ENCODE measurements at places on chromosomes 7 and 10.

DNA sequence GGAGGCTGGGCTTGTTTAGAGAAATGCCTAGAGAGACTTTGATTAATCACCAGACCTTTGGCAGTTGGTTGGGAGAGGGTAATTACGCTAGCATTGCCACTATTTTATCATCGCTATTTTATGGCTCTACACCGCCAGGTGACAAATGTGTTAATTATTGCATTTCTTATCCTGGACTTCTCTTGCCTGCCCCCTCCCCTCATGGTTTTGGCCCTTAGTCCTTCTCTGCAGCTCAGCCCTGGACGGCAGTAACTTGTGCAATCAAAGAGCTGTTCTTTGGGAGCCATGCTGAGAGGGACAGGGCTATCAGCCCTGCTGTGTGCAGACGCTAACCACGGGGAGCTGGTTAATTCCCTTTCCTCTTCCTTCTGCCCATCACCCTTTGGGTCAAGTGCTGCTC, 585.0 kb downstream of the AUTS2 start:
- DNase-seq: no peak

DNA sequence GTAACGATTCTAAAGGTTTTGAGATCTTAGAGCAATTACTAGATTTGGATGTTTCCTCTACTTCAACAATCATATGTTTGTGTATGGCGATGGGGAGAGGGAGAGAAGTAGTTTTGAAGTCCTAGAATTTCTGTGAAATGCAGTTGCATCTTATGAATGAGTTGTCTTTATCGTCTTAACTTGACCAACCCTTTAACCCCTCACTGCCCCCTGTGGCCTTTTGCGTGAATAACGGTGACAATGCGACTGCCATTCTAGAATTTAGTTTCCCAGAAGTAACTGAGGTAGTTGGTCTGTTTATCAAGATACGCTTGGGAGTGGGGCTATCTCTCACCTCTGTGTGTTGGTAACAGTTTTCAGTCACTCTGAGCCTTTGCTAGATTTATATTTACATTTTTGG, 204.6 kb downstream of the HDAC9 start:
- no peak for DNase-seq

- DNase-seq: no peak
Measured at GRCh38 chr7:107007007-107007891, 37.3 kb upstream of the PRKAR2B start.

DNA sequence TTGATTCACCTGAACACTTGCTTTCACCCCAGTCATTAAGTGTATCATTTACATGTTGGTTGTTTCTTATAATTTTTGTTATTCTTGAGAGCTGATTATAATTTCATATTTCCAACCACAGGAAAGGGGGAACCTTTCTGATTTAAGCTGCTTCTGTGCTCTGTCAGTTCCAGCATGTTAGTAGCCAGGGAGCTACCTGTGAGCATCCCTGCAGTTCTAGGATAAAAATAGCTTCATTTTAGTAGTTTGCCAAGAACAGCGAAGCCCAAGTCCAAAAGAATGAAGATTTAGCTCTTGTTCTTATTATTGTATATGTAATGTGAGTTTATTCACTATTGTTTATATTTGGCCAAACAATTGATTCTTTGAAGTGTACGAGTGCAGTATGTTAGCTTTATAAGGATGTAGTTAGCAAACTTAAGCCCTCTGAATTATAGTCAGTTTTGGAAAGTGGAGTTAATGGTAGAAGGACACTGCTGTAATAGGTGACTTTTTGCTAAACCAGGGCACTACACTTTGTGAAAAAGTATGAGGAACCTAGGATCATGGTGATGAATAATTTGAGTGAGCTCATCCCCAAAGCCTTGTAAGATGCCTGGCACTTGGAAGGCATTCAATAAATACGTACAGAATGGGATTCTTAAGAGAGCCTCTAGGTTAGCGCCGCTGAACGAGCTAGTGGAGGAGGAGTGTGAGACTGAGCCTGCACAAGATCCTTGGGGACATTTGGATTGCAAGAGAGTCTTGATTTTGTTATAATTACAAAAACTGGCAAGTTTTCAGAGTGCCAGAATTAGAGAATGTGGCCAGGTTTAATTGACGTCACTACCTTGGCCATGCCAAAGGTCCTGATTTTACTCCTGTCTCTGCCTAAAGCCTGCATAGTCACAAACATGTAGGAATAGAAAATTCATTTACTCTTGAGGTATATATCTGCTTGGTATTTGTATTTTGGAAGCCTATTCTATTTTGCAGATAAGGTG, 29.8 kb downstream of the DNAH11 start:
- no peak for DNase-seq

GRCh38 chr7:32518534-32519140, 23.3 kb downstream of the AVL9 start:
- no peak for DNase-seq

- DNase-seq: no peak
Measured at GRCh38 chr10:99393036-99393435, 37.4 kb downstream of the GOT1 start.

GRCh38 chr10:130042381-130042780, 68.2 kb downstream of the C10orf143 start:
- no peak for DNase-seq

DNA sequence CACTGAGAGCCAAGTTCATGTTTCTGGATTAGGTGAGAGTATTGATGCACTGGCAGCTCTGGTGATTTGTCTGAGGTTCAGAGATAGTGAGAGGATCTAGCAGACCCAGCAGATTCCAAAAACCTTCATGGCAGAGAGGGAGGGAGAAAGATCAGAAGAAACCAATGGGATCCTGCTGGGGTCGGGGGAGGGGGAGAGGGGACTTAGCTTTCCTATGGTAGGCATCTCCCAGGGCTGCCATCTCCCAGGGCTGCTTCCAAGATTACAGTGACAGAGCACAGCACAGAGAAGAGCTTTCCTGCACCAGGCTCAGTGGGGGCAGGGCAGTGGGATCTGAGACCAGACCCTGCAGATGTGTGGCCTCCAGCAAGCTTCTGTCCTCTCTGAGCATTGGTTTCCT, 76.8 kb upstream of the GDF10 start:
- no peak for DNase-seq

DNA sequence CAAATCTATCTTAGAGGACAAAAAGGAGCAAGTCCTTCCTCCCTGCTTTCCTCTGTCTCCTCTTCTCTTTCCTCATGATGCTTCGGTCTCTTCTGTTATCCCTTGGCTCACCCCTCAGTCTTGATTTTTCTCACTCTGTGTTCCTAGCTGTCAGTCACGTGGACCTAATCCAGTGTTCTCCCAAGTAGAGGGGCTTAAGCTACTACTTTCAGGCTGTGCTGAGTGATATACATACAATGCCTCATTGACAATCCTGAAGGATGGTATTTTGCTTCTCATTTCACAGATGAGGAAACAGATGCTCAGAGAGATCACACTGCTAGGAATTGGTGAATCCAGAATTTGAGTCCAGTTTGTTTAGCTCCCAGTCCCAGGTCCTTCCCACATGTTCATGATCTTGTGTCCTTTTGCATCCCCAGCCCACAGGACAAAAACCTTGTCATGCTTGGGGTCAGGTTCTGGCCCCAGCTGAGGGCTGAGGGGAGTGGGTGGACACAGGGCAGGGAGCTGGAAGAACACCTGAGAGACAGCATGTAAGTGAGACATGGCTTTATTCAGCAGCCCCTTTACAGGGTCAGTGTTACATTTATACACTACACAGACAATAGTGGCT, 50.5 kb upstream of the KMT2E start:
- no peak for DNase-seq

- DNase-seq: no peak
Measured at GRCh38 chr7:30389791-30390190, 88.8 kb downstream of the NOD1 start.

DNA sequence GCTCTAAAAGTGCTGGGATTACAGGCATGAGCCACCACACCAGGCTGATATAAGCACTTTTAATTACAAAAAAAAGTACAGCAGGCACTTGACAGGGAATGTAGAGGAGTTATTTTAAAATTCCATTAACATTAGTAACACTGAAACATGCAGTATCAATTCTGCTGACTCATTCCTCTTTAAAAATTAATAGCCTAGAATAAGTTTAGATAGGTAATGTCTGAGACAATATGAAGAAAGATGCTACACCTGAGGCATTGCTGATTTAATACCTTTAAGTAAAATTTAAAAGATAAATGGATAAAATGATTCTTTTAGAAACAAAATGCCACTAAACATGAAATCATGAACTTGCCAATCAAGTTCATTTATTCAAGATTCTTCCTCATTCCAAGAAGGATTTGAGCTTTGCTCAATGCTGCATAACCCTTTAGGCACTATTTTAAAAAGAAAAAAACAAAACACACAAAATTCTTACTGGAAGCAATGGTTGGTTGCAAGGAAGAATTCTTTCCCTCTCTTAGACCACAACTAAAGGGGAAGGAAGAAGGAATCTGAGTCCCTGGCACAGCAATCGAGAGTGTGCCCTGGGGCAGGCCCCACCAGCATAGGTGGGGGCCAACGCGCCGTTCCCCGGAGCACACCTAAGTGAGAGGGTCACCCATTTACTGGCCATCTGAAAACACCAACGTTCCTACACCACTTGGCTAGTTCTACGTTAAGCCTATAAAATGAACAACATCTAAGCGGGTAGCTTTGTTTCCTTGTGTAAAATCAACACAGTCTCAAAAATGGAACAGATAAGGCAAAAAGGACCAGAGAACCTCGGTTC, 26.6 kb downstream of the ESYT2 start:
- no peak for DNase-seq

DNA sequence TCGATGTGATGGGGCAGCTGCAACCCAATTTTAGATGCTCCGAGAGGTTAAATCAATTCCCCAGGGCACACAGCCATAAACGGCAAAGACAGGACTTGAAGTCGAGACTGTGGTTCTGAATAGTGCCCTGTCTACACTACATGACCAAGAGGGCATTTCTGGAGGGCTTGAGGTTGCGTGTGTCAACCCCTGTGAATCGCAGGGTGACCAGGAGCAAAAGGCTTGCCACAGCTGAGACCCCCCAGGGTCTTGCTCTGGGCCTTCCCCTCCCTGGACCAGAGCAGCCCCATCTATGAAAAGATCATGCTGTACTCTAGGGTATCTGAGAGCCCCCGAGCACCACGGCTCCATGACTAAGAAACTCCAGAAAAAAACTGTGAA, 26.8 kb upstream of the RASGEF1A start:
- no peak for DNase-seq

GRCh38 chr10:97743169-97743943, 6.4 kb downstream of the ZFYVE27 start:
- no peak for DNase-seq

DNA sequence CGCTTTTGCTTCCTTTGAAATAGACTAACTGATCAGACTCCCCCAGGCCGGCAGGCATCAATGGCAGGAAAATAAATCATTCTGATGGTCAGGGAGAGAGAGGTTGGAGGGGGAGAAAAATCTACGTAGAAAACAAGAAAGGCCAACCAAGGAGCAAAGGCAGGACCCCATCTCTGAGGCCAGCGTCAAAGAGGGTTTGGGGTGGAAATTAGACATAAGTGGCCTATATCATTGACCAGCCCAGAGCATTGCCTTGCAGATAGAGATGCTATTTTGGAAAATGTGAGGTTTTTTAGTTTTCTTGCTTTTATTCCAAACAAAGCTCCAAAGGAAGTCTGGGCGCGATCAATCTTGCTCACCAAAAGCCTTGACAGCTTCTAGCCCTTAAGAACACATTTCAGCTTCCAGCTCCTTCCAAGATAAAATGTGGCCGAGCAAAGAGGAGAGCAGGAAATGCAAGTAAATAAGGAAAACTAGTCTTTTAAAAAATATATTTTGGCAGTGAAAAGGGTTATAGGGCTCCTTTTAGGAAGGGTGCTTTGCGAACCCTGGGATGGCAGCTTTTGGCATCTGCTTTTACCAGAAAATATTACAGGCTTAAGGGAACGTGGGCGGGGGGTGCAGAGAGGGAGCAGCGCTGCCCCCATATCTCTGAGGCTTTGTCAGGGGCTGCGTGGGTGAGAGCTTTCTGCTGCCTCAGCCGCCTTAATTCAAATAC, 2.0 kb upstream of the HOXA2 start:
- DNase-seq: no peak

DNA sequence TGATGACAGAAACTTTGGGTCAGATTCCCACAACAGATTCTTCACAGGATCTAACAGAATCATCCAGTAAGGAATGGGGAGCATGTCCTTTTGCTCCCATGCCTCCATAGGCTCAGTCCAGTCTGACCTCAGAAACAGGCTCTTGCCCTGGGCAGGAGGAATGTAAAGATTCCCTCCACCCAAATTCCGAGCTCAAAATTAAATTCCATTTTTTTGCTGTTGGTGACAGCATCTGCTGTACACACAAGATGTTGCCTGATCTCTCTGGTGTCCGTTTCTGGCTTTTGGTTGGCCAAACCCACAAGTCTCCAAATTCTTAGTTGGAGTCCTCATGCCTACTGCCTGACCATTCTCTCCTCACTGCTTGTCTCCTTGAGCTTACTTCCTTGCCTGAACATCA, 53.7 kb downstream of the SEM1 start:
- DNase-seq: no peak

- no peak for DNase-seq
Measured at GRCh38 chr7:146084086-146084485, 32.5 kb upstream of the CNTNAP2 start.

DNA sequence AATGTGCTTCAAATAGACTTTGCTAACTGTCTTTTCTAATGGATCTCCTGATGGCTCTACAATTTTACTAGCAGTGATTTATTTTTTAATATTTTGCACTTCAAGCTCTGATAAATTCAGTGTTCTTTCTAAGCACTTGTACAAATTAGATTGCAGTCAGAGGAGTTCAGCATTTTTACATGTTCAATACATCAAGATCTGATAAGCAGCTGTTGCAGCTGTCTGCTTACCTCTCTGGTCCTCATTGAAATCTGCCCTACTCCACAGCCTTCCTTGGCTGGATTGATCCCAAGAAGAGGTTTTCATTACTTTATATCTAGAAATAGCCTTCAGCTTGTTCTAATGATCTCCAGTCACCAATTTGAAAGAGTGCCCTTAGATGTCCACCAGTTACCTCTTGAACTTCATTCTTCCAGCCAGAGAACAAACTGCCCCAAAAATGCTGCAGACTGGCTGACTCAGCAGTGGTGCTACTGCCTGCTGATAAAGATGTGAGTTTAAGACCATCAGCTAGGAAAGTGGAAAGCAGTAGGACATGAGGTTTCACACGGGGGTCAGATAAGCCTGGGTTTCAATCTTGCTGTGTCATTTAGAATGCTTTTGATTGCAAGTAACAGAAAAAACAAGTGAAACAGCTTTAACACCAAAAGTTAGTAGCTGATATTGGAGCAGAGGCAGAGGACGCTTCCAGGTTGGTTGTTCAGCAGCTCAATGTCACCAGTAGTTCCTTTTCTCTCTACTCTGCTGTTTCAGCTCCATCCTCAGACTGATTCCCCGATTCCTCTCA, 350.9 kb upstream of the NPVF start:
- DNase-seq: no peak

DNA sequence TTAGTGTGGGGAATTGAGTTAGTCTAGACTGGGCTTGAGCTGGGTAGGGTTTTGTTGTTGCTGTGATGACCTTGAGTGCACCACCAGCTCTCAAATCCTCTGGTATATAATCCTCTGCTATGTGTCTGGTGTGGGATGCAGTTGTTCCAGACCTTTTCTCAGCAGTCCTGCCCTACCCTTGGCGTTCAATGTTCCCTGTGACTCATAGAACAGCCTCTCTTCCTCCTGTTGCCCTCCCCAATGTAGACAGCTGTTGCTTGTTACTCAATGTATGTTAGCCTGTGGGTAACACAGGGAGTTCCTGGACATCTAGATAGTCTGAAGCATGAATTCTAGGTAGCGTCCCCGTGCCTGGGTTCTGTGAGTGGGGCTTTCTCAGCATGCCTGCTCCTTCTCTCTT, 19.8 kb downstream of the ACBD7 start:
- DNase-seq: no peak

Data from esophagus squamous epithelium (tissue), 5 donors.